ENCODE measurements at places on chromosomes 2 and 18.

- no peak for DNase-seq
Measured at GRCh38 chr2:144452989-144453336, 67.0 kb downstream of the ZEB2 start.

- no peak for DNase-seq
Measured at GRCh38 chr2:202442882-202443281, 66.8 kb downstream of the BMPR2 start.

DNA sequence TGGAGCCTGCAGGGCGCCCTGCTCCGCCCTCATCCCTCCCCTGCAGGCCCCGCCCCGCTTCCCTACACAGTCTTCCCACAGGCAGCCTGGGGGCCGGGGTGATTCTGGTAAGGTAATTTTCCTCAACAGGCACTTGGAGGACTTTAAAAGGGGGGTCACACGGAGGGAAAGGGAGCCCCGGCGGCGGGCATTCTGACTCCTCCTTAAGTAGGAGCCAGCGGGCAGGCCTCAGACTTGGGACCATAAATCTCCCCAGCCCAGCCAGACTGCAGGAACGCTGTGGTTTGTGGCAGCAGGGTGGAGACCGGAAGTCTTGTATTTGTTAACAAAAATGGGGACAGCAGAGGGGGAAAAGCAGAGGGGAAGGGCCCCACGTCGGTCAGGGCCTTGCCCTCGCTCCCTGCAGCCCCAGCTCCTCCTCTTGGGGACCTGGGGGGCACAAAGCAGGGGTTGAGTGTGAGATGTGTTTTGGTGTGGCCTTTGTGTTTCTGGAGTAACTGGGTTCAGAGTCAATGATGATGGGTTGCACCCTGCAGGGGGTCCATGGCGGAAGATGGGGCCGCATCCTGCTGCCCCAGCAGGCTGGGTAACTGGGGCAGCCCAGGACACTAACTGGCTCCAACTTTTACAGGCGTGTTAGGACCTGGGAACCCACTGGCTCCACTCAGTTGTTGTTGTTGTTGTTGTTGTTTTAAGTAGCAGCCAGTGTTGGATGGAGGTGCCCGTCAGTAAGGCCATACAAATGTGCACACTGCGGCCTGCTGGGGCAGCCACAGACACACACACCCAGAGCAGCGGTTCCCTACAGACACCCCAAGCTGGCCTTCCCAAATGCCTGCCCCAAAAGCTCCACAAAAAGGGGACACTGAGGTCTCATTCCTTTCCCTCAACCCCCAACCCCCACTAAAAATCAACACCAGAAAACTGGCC, 27.7 kb downstream of the SMAD7 start:
- DNase-seq = no peak

DNA sequence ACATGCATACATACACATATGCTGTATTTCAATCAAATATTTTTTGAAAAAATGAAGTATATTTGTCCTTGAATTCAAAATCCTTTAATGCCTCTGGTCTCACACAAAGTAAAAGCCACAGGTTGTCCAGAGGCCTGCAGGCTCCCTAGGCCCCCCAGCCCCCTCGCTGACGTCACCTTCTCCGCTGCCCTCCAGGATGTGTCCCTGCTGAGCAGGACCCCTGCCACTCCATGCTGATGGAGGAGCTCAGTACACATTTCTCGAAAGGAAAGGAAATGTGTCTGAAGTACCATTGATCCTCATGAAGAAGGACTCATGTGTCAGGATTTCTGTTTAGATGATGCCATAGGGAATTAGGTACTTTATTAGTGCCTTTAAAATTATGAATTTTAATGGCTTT, 212.1 kb downstream of the LDLRAD4 start:
- no peak for DNase-seq

Measured in stimulated activated CD8-positive, alpha-beta memory T cell treated with anti-CD3 and anti-CD28 coated beads, Interleukin-2, amount 100 ng/mL, for 48 hours (primary cell).